Mononuclear cell (primary cell): ENCODE measurements at places on chromosomes 2 and 18. TPM values are rescaled to one million over a fixed set of nuclear protein-coding genes. Genes with fewer than 3 reads are reported as not detected.

GKN2 gene
- total RNA-seq = not detected

ADCYAP1 gene
- total RNA-seq = not detected

SYT4 gene
- total RNA-seq = under 0.01 TPM

TUBB8B gene
- not detected for total RNA-seq

CAVIN2 gene
- 139 TPM for total RNA-seq

STARD6 gene
- not detected for total RNA-seq

LYG2 gene
- total RNA-seq = not detected

FAM237A gene
- total RNA-seq = not detected

DNER gene
- 0.21 TPM for total RNA-seq

TTLL4 gene
- 10.4 TPM for total RNA-seq

RAB6C gene
- total RNA-seq = 0.10 TPM

DNAJC10 gene
- 47.6 TPM for total RNA-seq

SCYGR4 gene
- not detected for total RNA-seq

NCKAP5 gene
- total RNA-seq = under 0.01 TPM

PDE1A gene
- total RNA-seq = not detected

AMER3 gene
- total RNA-seq = not detected

PLGLB2 gene
- total RNA-seq = 0.52 TPM

GCG gene
- total RNA-seq = not detected

SPC25 gene
- total RNA-seq = 1.3 TPM

TNFRSF11A gene
- 1.4 TPM for total RNA-seq

MRO gene
- total RNA-seq = under 0.01 TPM

SERPINB4 gene
- total RNA-seq = not detected

SLC9A4 gene
- under 0.01 TPM for total RNA-seq

EVX2 gene
- not detected for total RNA-seq

NT5DC4 gene
- not detected for total RNA-seq

KYNU gene
- total RNA-seq = 35.9 TPM

CRACDL gene
- 1.6 TPM for total RNA-seq

MOGAT1 gene
- total RNA-seq = not detected

ADRA2B gene
- total RNA-seq = 1.5 TPM

MERTK gene
- 3.7 TPM for total RNA-seq

CDKL4 gene
- not detected for total RNA-seq

HOXD10 gene
- not detected for total RNA-seq

KCNE4 gene
- total RNA-seq = under 0.01 TPM

SGO2 gene
- total RNA-seq = 2.1 TPM

CYP27C1 gene
- not detected for total RNA-seq

SULT1C4 gene
- 0.21 TPM for total RNA-seq

MXD1 gene
- 80.9 TPM for total RNA-seq

EGR4 gene
- 0.52 TPM for total RNA-seq

CCDC150 gene
- 1.3 TPM for total RNA-seq

C2orf72 gene
- total RNA-seq = not detected

C2orf80 gene
- total RNA-seq = not detected

ANKRD29 gene
- total RNA-seq = 0.52 TPM

NFATC1 gene
- 23.9 TPM for total RNA-seq

STEAP3 gene
- total RNA-seq = 1.5 TPM

ICOS gene
- total RNA-seq = 111 TPM

FEV gene
- not detected for total RNA-seq

G6PC2 gene
- total RNA-seq = not detected

DNAJC5G gene
- not detected for total RNA-seq

C1GALT1C1L gene
- not detected for total RNA-seq

SLC66A3 gene
- 40.0 TPM for total RNA-seq

CCDC68 gene
- not detected for total RNA-seq

ITPRID2 gene
- total RNA-seq = 96.4 TPM

PPP1R1C gene
- not detected for total RNA-seq
